ENCODE measurements at places on chromosomes 13 and 19.

DNA sequence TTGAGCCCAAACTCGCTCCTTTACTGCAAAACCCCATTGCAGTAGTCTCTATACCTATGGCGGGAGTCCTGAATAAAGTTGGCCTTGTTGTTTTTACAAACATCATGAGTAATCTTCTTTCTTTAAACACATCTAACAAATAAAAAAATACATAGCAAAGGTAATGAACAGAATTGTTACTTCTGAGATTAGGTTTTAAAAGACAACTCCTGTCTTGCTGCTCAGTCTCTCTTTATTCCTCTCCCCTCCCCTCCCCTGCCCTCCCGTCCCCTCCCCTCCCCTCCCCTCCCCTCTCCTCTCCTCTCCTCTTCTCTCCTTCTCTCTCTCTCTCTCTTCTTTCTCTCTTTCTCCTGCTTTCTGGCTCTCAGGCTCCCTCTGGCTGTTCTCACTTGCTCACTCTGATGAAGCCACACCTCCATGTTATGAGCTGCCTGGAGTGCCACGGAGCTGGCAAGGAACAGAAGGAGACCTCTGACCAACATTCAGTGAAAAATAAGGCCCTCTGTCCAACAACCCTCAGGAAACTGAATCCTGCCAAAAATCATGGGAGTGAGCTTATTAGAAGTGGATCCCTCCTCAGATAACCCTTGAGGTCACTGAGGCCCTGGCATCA, 300.7 kb upstream of the MIR17HG start:
- no peak for DNase-seq

- DNase-seq = no peak
These were observed 370.6 kb downstream of the DIAPH3 start for GRCh38 chr13:59793107-59793506.

DNA sequence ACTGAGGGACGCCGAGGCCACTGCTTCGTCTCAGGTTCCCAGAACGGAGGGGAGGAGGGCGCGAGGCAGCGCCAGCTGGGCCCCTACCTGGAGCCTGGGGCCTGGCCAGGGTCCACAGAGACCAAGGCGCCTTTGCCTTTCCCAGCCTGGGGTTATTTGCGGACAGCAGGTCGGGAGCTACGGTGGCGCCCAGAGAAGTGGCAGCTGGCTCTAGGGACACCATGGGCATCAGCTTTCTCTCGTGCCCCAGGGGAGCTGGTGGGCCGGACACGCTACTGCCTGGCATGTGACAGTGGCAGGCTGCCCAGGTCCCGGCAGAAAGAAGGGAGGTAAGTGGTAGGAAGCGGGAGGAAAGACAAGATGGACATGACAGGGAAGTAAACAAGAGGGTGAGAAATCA, 19.0 kb downstream of the AKT2 start:
- DNase-seq = no peak

DNA sequence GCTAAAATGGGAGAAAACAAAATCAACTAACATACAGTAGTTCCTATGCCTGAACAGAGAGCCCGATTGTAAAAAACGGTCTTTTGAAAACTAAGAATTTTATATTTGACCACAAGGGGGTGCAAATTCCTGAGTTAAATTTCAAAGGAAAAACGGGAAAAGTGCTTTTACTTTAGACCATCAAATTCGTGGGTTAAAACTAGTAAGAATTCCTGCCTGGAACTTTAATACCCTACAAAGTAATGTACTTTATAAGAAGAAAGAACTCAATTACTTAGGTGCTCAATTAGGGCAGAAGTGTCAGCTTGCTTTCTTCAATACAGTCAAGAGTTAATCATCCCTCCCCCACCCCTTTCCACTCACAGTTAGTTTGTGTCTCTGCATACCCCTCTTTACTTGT, 69.8 kb downstream of the KCNRG start:
- no peak for DNase-seq

DNA sequence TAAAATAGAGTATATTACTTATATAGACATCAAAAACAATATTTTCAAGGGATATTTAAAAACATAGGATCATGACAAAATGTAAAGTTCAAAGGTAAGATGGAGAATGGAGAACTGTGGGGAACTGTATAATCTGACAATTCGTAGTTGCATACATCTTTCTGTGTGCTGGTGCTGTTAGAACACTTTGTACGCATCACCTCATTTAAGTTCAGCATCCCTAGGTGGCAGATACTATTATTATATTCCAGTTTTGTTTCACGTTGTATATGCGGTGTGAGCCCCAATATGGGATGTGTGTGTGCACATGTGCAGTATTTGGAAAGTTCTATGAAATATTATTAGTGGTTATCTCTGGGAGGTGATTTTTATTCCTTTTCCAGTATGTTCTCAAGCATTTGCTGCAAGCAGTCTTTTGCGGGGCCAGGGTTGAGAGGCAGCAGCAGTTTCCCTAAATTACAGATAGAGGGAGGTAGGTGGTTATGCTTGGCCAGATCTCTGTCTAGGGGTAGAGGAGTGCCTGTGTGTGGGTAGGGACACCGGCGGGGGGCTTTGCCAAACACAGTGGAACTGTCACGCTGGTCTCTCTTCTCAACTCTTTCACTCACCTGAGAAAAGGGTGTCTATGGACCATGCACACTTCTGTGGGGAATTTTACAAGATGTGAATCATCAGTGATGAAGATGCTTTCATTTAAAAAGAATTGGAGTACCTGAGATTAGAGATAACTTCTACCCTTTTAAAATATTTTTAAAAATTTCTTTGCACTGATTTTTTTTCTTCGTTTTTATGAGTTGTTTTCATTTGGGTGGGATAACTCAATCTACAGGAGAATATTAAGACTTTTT, 55.6 kb upstream of the ALOX5AP start:
- DNase-seq = peak; percentile 36

- no peak for DNase-seq
These were observed 39.5 kb upstream of the RPL21 start for GRCh38 chr13:27211771-27212364.

DNA sequence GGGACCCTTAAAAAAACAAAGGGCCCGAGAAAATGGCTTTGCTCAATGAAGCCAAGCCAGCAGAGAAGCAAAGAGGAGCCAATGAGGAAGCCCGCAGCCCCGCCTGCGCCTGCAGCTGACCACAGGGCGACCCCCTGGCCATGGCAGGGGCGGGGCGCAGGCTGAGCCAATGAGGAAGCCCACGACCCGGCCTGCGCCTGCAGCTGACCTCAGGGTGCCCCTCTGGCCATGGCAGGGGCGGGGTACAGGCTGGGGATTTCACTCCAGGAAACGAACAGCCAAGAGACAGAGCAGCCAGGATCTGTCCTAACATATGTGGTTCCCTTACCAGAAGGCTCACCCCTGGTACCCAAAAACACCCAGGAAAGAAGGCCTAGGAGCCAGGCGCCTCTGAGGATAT, 101.4 kb downstream of the STK24 start:
- DNase-seq = peak; percentile 64

DNA sequence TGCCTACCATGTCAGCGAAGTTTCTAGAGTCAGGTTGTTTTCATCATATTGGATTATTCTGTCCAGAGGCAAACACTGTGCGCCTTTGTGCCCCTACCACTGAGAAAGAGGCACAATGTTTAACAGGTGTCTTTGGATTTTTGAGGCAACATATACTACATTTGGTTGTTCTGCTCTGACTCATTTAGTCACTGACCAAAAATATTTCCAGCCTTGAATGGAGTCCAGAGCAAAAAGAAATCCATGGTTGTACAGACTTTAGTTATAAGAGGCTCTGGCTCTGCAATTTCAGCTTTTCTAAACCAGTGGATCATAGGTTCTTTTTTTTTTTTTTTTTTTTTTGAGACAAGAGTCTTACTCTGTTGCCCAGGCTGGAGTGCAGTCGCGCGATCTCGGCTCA, 35.7 kb downstream of the LACC1 start:
- DNase-seq = no peak

Measured in WTC11 (cell line).